Activated naive CD8-positive, alpha-beta T cell treated with anti-CD3 and anti-CD28 coated beads for 36 hours (primary cell): ENCODE measurements at places on chromosomes 2 and 18. TPM values are rescaled to one million over a fixed set of nuclear protein-coding genes. Genes with fewer than 3 reads are reported as not detected.

Gene XDH
- not detected for total RNA-seq

Gene RAB6C
- not detected for total RNA-seq

Gene MARCO
- total RNA-seq = not detected

DNA sequence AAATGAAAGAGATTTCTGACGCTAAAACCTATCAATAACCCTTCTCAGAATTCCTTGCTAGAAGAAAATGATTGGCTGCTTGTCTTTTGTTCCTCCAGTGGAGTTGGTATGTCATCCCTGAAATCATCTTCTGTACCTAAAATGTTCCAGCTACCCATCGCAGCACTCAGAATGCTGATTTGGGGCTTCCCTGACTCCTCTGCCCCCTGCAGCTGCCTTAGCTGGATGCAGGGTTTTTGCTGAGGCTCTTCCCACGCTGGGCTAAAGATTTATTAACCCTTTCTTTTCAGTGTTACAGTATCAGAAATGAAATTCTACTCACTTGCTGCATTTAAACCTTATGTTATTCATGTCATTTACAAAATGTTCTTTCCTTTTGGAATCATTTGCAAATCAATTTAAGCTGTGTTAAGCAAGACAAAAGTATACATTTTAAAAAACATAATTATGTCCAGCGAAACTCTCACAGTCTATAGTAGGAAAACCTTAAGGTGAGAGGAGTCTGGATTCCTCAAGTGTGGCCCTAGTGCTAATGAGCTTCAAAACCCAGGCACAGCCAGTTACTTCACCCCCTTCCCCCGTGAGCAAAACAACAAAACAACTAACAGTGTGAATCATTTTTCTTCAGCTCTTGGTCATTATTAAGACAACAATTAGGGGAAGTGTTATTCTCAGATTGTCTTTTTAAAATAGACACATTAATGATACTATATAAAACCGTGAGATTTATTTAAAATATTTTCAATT lies 32.8 kb downstream of the PKP4 start:
- no peak for DNase-seq

DNA sequence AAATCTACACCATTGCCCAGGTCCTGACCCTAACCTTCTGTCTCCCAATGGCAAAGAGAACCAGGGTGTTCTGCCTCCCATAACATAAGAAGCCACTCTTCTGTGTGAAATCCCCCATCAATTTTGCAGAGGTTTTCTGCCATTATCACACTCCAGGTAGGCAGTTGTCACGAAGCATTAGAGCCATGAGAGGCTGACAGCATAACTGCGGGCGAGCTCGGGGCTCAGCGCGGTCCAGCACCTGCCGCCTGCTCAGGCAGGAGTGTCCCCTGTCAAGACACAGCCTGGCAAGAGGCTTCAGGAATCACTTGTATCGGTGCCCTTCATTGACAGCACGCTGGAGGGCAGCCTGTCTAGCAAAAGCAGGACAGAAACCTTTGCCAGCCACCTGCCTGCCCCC lies 251.2 kb downstream of the SATB2 start:
- no peak for DNase-seq
